Right ventricle myocardium inferior (tissue), 1 donor: ENCODE measurements at places on chromosomes 3 and 15.
A peak's percentile ranks its signal among the peaks of the same experiment; 100 is the strongest.

DNA sequence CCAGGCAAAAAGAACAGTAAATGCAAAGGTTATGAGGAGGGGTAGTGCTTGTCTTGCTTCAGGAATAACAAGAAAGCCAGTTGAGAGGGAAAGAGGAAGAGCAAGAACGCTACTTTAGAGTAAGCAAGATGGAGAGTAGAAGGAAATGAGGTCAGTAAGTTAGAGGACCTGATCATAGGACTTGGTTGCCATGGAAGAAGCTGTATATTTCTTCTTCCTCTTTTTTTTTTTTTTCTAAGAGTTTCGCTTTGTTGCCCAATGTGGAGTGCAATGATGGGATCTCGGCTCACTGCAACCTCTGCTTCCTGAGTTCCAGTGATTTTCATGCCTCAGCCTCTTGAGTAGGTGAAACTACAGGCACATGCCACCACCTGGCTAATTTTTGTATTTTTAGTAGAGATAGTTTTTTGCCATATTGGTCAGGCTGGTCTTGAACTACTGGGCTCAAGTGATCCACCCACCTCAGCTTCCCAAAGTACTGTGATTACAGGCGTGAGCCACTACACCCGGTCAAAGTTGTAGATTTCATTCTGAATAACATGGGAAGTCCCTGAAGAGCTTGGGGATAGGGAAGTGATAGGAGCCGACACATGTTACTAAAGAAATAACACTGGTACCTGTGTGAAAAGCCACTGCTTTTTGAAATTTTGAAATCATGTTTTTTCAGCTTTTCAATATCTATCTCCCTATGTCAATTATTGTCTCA, 527.9 kb upstream of the NAALADL2 start:
- no peak for DNase-seq

- no peak for DNase-seq
Measured at GRCh38 chr3:156553705-156554356, 1.1 kb downstream of the SSR3 start.

- DNase-seq: no peak
Measured at GRCh38 chr3:39101022-39101689, 6.3 kb downstream of the GORASP1 start.

DNA sequence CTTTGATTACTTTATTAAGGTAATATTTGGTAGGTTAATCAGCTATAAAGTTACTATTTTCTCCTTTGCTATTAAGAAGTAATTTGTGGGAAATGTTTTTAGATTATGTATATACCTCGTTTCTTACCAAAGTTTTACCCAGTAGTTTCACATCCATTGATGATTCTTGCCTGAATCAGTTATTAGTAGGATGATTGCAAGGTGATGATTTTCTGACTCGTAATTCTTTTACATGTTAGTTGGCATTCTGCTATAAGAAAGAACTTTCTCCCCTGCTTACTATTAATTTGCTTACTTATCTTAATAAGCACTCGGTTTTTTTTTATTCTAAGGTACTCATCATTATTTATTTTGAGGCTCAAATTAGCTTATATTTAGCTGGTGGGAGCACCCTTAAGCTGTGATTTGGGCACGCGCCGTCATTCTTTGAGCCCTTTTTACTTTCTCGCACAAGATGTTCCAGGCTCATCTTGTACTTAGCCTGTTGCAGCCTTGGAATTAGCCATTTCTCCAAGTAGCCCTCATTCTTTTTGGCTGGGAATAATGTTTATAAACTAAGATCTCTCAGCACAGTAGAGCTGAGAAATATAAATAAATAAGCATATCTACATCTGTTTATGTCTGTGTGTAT, 15.3 kb downstream of the USP3 start:
- no peak for DNase-seq

- peak; percentile 82 for DNase-seq
Measured at GRCh38 chr15:90664650-90665287, 52.4 kb upstream of the BLM start.

DNA sequence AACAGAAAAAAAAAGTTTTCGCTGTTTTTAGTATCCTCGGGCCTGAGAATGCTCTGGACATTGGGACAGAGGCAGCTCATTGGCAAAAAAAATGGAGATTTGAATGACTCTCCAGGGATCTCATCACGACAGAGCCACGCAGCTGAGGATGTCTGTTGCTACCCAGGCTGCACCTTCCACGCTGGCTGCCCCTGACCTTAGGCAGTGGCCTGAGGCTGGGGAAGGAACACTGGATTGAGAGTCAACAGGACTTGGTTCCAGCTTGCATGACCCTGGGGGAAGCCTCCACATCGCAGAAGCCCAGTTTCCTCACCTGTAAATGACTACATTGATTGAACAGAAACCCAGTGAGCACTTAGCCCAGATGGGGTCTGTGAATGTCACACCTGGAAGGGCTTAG, 8.7 kb upstream of the ACSBG1 start:
- DNase-seq: no peak

GRCh38 chr3:60190073-60190472, 1061.2 kb downstream of the FHIT start:
- DNase-seq: no peak

GRCh38 chr3:54222316-54222715, 100.0 kb downstream of the CACNA2D3 start:
- DNase-seq: no peak

DNA sequence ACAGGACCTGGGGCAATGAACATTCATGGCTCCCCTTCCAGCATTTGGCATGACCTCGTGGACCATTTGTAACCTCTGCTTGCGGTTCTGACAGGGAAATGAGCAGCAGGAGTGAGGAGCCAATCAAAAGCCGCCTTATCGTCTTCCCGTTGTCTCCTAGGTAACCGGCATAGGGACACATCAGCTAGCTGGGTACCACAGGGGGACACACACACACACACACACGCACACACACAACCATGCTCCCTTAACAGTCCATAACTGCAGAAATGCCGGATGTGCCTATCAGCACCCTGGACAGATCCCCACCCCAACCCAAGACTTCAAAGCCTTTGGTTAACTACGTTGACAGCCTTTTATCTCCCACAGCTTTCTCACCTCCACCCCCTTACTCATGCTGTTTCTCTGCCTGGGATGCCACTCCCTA, 53.4 kb upstream of the CCDC174 start:
- DNase-seq: no peak

- no peak for DNase-seq
Measured at GRCh38 chr3:133854264-133855001, 41.2 kb downstream of the RAB6B start.

- no peak for DNase-seq
Measured at GRCh38 chr3:142650001-142650693, 54.0 kb downstream of the PLS1 start.

DNA sequence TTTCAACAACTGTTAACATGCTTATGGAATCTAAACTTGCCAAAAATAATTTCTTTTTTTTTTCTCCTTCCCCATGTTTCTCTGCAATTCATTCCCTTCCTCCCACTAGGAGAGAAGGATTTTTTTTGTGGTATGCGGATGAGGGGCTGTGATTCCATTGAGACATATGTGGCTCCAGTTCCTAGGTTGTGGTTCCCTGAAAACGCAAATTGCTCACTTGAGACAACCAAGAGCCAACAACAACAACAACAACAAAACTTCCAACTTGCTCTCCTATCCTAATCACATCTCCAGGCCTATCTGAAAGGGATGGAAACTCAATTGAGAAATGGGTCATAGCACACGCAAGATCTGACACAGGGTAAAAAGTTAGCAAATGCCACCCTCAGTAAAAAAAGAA, 406.5 kb upstream of the TGFBR2 start:
- DNase-seq: no peak
